Activated naive CD8-positive, alpha-beta T cell treated with anti-CD3 and anti-CD28 coated beads, Interleukin-2, amount 10 ng/mL, durations not matched to agents 7 days and 5 days (primary cell): ENCODE measurements at places on chromosomes 7 and 10. TPM values are rescaled to one million over a fixed set of nuclear protein-coding genes. Genes with fewer than 3 reads are reported as not detected.

GRCh38 chr10:106555599-106555998, 608.9 kb downstream of the SORCS1 start:
- H3K36me3 ChIP-seq: no peaks in the 10 kb centered on the region

HOXA6 gene
- not detected for total RNA-seq

DNA sequence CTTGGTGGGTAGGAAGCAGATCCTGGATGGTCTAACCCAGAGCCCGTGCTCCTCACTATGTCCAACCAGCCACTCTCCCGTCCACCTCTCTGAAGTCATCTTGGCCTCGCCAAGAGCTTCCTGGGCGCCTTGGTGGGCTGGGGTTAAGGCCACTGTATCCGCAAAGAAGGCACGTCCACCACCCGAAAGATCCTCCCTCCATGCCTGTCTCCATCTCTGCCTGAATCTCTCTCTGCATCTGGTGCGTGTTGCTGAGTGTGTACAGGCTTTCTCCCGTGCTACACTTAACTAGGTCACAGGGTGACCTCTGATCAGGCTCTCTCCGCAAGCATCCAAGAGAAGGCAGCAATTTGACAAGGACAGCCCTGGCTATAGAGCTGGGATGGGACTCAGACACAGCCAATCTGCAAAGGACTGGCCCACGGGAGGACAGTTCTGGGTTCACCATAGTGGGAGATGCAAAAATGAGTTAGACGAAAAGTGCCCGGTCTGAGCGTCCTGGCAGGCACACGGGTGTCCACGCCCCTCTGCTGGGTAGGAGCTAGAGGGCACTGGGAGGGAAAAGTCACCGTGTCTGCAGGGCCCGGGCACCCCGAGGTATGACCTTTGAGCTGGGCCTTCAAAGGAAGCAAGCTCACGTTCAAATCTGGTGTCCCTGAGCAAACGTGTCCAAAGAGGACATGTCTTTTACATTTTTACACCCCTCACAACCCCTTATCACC, 9.4 kb upstream of the RFC2 start:
- H3K27me3 ChIP-seq: peaks cover 21% of the 10 kb centered on the region
- H3K36me3 ChIP-seq: no peaks in the 10 kb centered on the region
- peaks cover 2% of the 10 kb centered on the region for H3K4me1 ChIP-seq
- no peak overlapping the region for H3K27ac ChIP-seq
- H3K4me3 ChIP-seq: no peak overlapping the region

- no peaks in the 10 kb centered on the region for H3K4me1 ChIP-seq
- H3K4me3 ChIP-seq: no peak overlapping the region
- no peaks in the 10 kb centered on the region for H3K36me3 ChIP-seq
- peak; percentile 15 for DNase-seq
Measured at GRCh38 chr7:159127691-159128642, 16.7 kb downstream of the VIPR2 start.

GRCh38 chr10:103742824-103743223, 112.6 kb downstream of the SH3PXD2A start:
- no peak for DNase-seq
- peaks cover 5% of the 10 kb centered on the region for H3K4me1 ChIP-seq
- no peak overlapping the region for H3K4me3 ChIP-seq
- no peak overlapping the region for H3K27ac ChIP-seq
- no peaks in the 10 kb centered on the region for H3K27me3 ChIP-seq

UPK3B gene
- 2.1 TPM for total RNA-seq

GRCh38 chr7:100723732-100724275, 3.5 kb downstream of the EPO start:
- H3K27me3 ChIP-seq: peaks cover 52% of the 10 kb centered on the region
- H3K27ac ChIP-seq: no peak overlapping the region
- peaks cover 5% of the 10 kb centered on the region for H3K4me1 ChIP-seq
- no peak for DNase-seq

GBX1 gene
- total RNA-seq: not detected

GRCh38 chr10:79562135-79562756, 2.0 kb upstream of the SFTPA2 start:
- H3K27ac ChIP-seq: no peak overlapping the region
- peaks cover 27% of the 10 kb centered on the region for H3K27me3 ChIP-seq
- no peak overlapping the region for H3K4me3 ChIP-seq
- DNase-seq: peak; percentile 75

DNA sequence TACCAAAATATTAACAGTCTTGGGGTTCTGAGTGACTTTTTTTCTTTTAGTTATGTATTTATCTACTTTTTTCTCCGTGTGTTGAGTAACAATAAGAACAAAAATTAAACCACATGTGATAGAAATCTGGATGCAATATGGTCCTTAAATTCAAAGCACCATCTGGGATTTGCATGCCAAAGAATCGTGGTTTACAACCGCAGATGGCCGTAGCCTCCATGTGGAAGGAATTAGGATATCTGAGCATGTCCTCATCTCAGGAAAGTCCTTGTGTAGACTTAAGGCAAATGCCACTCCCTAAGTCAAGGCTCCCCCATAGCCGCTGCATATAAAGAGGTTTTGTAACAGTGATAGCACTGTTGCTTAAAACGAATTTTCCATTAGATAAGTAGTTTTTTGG, 304.0 kb downstream of the ZEB1 start:
- H3K4me1 ChIP-seq: no peaks in the 10 kb centered on the region
- H3K36me3 ChIP-seq: no peaks in the 10 kb centered on the region
- H3K27me3 ChIP-seq: no peaks in the 10 kb centered on the region
- no peak for DNase-seq

CACNB2 gene
- not detected for total RNA-seq

ARMC3 gene
- total RNA-seq: not detected

DNA sequence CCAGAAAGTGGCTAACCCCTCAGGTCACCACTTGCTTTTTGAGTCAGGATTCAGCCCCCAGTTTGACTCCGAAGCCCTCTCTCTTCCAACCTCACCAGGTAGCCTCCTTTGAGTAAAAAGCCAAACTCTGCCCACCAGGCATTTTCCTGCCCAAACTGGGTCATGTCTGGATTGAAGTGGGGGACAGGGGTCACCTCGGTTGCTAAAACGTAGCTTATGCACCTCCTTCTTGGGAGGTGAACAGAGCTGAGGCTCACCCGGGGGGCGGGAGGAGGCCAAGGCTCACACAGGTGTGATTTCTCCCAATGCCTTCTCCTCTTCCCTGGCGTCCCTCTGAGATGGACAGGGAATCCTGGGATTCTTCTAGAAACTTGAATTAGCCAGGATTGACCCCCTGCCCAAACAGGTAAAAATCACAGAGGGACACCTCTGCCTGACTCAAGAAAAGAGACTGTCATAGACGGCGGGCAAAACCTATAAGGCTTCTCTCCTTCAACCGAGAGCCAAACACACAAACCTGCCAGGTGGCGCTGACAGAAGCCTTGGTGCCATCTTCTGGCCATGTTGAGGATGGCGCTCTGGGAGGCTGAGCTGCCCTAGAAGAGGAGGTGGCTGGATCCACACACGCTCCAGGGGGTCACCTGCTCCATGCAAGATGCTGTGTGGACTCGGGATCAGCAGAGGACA, 51.6 kb downstream of the PRLHR start:
- no peak overlapping the region for H3K27ac ChIP-seq
- peaks cover 45% of the 10 kb centered on the region for H3K27me3 ChIP-seq
- H3K4me3 ChIP-seq: no peak overlapping the region
- peaks cover under 1% of the 10 kb centered on the region for H3K36me3 ChIP-seq
- DNase-seq: peak; percentile 67
- H3K4me1 ChIP-seq: peaks cover 6% of the 10 kb centered on the region

DNA sequence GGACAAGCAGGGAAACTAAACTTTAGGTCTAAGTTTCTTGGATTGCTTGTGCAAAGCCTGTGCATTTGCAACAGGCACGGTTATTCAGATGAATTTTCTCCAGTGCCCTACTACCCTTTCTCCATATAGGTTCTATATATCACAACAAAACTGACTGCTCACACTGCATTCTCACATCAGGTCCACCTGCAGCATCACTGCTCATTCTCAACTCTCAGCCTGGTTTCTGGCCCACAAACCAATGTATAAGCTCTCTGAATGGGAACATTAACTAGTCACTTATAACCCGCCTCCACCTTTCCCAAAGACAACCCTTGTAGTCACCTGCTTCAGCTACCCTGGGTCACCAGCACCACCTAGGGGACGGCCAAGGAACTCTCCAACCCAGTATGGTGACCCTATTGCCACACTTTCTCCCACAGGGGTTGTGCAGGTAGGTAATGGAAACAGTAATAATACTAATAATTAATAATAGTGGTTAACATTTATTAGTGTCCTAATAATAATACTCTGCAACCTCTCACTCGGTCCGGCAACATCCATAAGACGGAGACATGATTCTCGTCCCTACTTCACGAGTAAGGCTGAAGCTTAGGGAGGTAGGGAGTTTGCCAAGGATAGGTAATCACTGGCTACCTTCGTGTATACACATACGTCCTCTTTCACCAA, 97.3 kb downstream of the CLEC2L start:
- DNase-seq: peak; percentile 68
- peaks cover 21% of the 10 kb centered on the region for H3K4me1 ChIP-seq
- H3K36me3 ChIP-seq: peaks cover 14% of the 10 kb centered on the region
- H3K27me3 ChIP-seq: no peaks in the 10 kb centered on the region

ADARB2 gene
- 0.40 TPM for total RNA-seq

DNA sequence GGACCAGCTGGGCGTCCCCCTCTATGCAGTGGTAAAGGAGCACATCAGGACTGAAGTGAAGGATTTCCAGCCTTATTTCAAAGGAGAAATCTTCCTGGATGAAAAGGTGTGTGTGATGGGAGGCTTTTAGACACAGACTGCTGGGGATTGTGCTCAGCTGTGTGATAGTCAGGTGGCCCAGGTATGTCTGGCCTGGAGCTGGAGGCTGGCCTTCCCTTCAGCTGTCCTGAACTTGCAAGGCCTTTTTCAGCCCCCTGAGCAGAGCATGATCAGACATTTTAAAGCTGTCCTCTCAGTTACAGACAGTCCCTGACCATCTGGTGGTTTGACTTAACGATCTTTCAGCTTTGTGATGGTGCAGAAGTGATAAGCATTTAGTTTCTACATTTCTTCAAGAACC, 17.6 kb downstream of the PRXL2A start:
- DNase-seq: no peak
- H3K4me1 ChIP-seq: peaks cover 4% of the 10 kb centered on the region
- no peak overlapping the region for H3K27ac ChIP-seq
- H3K4me3 ChIP-seq: no peak overlapping the region
- H3K36me3 ChIP-seq: peaks cover 14% of the 10 kb centered on the region

TMEM229A gene
- total RNA-seq: not detected

TWIST1 gene
- total RNA-seq: not detected

- H3K4me1 ChIP-seq: no peaks in the 10 kb centered on the region
- no peak overlapping the region for H3K4me3 ChIP-seq
- H3K27ac ChIP-seq: no peak overlapping the region
- no peaks in the 10 kb centered on the region for H3K27me3 ChIP-seq
- no peaks in the 10 kb centered on the region for H3K36me3 ChIP-seq
Measured at GRCh38 chr7:11636274-11636673, 195.7 kb downstream of the THSD7A start.

DNA sequence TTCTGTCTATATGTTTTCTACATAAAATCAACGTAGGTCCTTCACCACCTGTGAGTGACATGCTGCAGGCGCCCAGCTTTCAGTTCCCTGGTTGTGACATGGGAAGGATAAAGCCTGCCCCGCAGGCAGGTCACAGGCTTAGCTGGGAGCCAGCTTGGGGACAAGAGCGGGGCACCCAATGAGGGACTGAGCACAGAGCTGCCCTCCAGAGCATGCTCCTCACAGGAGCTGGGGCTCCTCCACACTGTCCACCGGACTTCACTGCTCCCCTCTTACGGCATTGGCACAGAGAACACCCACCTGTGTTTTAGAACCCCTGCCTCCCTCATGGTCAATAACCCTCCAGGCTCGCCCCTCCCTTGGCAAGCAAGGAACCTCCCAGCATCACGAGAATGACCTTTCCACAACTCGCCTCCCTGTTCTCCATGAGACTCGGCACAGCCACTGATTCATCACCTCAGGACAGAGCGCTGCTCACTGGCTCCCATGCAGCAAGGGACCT, 187.1 kb downstream of the TNS3 start:
- H3K27me3 ChIP-seq: peaks cover 7% of the 10 kb centered on the region
- H3K27ac ChIP-seq: no peak overlapping the region
- DNase-seq: no peak
- no peak overlapping the region for H3K4me3 ChIP-seq
- H3K36me3 ChIP-seq: no peaks in the 10 kb centered on the region

DNA sequence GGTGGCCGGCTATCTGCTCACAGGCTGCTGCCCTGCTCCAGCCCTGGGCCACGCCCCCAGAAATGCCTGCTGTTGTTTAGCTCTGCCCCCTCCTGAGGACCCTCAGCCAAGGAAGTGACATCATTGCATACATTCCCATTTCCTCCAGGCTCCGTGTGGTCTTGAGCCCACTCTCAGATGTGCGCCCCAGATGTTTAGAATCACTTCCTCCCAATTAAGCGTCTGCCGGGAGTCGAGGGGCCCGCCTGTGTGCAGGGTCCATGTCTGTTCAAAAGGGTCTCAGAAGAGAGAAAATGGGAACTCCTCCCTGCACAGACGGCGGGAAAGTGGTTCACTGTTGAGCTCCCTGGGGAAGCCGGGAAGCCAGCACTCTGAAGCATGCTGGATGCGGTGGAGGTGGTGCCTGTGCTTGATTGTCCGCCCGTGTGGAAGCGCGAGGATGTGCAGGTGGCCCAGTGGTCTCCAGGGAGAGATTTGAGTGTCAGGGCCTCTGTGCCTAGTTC, 116.9 kb upstream of the PPIF start:
- no peaks in the 10 kb centered on the region for H3K27me3 ChIP-seq
- H3K4me1 ChIP-seq: no peaks in the 10 kb centered on the region
- H3K4me3 ChIP-seq: no peak overlapping the region
- no peak for DNase-seq
- no peaks in the 10 kb centered on the region for H3K36me3 ChIP-seq

- no peak overlapping the region for H3K27ac ChIP-seq
- H3K4me3 ChIP-seq: no peak overlapping the region
- DNase-seq: no peak
- H3K27me3 ChIP-seq: peaks cover 4% of the 10 kb centered on the region
- H3K4me1 ChIP-seq: no peaks in the 10 kb centered on the region
Measured at GRCh38 chr10:118763202-118763988, 8.6 kb upstream of the CACUL1 start.

- H3K27me3 ChIP-seq: peaks cover 29% of the 10 kb centered on the region
- no peak for DNase-seq
- H3K36me3 ChIP-seq: no peaks in the 10 kb centered on the region
- no peak overlapping the region for H3K4me3 ChIP-seq
Measured at GRCh38 chr10:122733931-122734665, 34.5 kb upstream of the C10orf120 start.

DNA sequence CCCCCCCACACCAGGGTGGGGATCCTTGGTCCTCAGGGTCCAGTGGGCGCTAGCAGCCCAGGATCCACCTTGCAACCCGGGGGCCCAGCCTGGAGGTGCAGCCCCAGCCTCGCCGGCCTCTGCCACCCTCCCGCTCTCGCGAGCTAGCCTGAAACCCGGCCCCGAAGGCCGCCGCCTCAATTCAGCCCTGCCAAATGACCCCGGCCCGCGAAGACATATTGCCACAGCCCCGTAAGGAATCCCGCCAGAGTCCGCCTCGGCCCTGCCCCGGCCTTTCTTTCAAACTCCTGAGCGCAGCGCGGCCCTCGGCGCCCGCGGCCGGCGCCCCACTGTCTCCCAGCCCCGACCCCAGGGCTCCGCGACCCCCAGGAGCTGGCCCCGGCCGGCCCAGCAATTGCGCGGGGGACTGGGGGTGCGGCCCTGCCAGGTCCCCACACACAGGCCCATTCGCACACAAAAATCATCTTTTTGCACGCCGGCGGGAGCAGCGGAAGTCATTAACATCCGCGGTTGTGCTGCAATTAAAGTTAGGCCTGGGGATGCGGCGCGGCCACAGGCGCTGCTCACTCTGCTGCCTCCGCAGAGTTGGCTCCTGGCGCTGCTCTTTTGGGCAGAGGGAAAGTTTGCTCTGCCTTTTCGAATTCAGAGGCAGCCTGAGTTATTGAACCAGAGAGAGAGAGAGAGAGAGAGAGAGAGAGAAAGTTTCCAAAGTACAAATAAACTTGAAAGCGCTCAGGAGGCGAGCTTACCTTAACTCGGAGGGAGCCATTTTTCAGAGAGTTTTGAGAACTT, 4.0 kb downstream of the HOXA5 start:
- H3K4me3 ChIP-seq: no peak overlapping the region
- no peak overlapping the region for H3K27ac ChIP-seq
- peaks cover 35% of the 10 kb centered on the region for H3K27me3 ChIP-seq
- H3K4me1 ChIP-seq: peaks cover 13% of the 10 kb centered on the region
